ENCODE measurements at places on chromosomes 3 and 15. TPM values are rescaled to one million over a fixed set of nuclear protein-coding genes. Genes with fewer than 3 reads are reported as not detected.

DNA sequence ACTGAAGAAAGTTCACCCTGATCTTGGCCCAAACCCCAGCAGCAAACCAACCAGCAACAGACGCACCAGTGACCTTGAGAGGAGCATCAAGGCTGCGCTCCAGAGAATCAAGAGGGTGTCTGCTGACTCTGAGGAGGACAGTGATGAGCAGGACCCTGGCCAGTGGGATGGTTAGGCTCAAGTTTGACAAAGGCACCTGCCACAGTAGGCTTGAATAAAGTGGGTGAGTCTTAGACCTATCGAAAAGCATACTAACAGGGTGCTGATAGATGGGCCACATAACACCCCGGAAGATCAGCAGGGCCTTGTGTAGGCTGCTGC lies 23.9 kb downstream of the WHAMM start:
- DNase-seq = no peak

DNA sequence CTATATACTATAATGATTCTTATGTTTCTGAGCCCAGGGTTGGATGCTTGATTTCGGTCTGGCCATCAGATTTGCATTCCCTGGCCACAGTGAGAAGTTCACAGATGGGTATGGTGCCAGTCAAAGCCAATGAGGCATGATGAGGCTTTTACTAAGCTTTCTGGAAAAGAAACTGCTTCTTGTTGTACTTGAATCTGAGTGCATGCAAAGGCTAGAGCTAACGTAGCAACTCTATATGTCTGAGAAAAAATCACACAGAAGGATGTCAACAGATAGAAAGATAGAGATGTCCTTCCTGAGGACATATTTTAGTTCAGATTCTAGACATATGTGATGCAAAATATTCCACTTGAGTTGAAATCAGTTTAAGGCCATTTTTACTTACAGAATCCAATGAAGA lies 608.1 kb downstream of the ROBO1 start:
- no peak for DNase-seq

DNA sequence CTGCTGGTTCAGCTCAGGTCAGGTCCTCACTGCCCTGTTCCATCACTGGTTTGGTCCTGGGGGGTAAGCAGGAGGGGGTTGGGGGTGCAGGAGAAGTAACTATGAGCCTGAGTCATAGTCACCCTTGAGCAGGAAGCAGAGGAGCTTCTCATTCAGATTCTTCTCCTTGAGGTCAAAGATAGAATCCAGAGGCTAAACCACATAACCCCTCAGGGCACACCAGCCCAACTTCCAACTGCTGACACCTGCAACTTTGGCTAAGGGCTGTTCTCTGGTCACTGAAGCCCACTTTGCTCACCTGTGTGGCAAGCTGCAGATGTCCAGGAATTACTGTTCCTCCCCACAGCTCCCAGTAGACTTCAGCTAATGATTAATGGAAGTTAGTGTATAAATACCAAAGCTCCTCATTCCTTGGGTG lies 48.8 kb upstream of the LRRFIP2 start:
- no peak for DNase-seq

DNA sequence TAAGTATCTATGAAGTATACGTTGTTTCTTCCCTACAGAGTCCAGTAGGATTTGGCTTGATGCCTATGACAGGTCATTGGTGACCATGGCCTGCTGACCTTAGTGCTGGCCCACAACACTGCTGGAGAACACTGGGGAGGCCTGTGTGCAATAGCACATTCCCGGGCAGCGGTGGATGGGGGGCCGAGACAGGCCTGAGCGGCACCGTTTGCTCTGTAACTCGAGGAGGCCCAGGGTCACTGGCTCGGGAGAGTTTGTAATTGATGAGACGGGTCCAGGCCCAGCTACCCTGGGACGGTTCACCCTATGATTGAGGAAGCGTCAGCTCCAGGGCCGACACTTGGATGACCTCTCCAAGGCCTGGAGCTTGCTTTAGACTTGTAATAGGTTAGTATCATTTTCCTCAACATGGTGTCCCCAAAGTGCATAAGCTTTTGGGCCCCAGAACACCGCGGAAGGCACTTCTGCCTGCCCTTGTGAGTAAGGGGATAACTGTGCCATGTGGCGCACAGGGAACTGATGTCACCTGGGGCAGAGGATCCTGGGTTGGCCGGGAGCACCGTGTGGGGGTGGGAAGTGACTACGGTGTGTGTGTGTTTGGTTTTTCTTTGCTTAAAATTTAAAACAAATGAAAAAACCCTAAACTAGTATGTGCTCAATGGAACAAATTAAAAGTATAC lies 12.0 kb downstream of the TRPM1 start:
- no peak for DNase-seq

DNA sequence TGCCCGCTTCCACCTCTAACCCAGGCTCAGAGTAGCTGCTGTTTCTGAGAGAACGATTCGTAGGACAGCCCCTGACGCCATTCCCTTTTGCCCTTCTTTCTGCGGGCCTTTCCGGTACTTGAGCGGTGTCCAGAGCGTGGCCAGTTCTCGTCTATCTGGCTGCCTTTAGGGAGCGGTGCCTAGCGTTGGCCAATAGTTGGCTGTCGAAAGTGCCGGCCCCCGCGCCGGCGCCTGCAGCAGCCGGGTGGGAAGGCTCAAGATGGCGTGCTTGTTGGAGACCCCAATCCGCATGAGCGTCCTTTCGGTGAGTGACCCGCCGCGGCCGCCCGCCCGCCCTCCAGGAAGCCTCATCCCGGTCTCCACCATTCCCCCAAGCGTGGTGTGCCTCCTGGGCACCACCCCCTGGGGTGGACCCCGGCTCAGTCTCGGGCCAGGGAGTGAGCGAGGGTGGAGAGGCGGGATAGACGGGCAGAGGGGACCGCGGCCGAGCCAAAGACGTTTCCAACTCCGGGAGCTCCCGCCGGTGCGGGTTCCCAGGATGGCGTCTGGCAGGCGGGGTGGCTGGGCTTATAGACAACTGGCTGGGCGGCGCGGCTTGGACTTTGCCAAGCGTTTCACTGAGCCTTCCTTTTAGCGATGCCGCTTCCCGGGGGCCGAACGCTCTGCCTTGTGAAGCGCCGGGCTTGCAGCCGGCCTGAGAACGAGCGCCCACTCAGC lies at the start of gene ARMC8:
ARMC8 (plus strand) TSS at position 6 of the 717 bp plus-strand sequence; CDS start at position 260, 254 bp downstream.
- peak; percentile 24 for DNase-seq

GRCh38 chr3:536417-536813 lies 339.9 kb downstream of the CHL1 start:
- DNase-seq = no peak

DNA sequence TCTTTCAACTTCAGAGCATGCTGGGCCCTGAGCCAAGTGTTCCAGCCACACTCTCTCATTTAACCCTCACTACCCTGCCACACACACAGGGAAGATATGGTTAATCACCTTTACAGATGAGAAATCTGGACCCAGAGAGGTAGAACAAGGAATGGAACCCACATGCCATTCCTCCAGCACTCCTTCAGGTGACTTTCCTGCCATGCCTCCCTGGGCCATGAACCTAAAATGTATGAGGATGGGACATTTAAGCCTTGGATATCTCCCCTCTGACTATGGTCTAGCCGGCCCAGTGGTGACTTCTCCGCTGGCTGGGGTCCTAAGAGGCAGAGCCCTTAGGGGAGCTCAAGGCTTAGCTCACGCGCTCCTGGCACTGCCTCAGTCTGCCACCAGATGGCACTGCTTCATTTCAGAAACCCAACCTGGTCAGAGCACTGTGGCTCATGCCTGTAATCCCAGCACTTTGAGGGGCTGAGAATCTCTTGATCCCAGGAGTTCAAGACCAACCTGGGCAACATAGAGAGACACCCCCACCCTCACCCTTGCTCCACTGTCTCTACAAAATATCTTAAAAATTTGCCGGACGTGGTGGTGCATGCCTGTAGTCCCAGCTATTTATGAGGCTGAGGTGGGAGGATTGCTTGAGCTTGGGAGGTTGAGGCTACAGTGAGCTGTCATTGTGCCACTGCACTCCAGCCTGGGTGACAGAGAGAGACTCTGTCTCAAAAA lies 2.2 kb upstream of the DCAF1 start:
- DNase-seq = peak; percentile 82

- no peak for DNase-seq
Measured at GRCh38 chr15:43931119-43931518, 104.3 kb downstream of the WDR76 start.

DNA sequence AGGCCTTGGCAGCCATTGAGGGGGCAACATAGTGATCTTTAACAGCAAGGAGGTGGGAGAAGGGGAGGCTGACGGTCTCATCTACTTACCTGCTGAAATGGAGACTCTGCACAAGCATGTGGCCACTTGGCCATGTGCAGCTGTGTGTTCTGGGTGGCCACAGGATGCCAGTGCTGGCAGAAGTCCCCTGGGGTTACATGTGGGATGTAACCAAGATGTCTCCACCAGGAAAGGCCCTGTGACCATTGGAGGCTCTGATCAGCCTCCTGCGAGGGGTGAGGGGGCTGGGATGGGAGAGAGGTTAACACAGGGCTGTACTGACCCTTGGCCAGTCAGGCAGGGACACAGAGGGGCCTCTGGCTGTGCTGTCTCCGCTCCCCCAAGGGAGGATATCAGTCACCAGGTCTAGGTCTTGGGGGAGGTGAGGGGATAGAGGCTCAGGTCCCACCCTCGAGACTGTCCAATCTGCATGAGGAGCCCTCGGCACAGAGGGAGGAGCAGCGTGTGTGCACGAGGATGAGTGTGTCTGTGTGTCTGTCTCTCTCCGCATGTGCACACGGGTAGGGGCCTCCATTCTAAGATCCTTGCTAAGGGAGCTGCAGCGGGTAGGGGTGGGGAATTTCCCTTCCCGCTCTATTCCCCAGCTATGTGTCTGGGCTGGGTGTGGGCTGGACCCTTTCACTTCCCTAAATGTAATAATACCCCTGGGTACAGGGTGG lies 19.5 kb downstream of the PRKCD start:
- DNase-seq = no peak

DNA sequence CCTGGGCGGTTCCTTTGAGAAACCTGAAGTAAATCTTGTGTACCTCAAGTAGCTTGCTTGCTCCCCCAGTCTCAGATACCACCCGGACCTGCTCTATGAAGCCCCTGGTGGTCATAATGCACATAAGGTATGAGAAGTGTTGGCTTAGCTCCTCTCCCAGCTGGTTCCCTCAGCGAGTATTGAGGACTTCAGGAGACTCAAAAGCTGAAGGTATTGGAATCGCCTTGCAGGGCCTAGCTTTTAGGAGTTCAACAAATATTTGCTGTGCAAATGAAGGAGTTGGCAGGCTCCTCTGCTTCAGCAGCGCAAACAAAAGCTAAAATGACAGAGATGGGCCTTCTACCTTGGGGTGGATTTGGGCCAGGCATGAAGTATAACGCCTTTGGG lies 1.7 kb downstream of the CMTM8 start:
- no peak for DNase-seq

DNA sequence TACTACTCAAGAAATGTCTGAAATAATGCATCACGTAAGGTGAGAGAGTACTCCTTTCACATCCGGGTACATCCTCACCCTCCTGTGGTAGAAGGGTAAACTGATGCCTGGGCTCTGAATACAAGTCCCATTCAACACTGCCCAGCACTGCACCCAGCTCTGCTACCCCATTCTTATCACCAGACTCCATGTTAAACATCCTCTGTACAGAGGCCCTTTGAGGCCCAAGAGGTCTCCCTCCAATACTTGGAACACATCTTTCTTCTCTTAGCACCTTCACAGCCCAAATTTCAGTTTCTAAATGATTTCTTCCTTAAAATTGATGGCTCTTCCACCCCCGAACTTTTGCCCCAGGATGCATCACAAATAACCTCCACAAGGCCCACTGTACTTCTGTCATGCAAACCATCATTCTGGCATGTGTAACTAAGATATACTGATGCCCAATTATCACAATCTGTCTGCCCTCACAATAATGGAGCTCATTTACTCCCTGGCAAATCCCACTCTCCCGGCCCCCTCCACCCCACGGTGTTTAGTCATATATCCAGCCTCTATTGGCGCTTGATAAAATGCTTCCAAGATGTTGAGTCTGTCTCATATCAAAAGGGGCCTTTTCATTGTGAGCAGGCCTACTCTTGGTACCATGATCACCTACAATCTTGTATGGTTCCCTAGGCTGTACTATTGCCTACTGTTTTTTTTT lies 12.6 kb upstream of the GPX1 start:
- no peak for DNase-seq

DNA sequence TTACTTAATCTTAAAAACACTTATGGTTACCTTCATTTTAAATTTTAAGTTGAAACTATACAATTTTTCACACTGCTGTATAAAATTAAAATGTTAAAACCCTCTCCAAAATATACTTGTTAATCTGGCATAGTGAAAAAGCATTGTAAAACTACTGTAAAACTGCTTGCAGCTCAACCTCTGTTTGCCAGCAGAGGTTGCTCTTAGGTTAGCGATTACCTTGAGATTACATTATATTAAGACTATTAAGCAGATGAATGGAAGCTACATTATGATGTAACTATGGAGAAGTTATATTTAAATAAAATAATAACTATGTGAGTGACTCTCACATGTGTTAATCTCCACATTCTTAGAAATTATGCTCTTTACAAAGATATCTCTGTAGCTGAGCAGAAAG lies 143.6 kb upstream of the SLITRK3 start:
- no peak for DNase-seq

DNA sequence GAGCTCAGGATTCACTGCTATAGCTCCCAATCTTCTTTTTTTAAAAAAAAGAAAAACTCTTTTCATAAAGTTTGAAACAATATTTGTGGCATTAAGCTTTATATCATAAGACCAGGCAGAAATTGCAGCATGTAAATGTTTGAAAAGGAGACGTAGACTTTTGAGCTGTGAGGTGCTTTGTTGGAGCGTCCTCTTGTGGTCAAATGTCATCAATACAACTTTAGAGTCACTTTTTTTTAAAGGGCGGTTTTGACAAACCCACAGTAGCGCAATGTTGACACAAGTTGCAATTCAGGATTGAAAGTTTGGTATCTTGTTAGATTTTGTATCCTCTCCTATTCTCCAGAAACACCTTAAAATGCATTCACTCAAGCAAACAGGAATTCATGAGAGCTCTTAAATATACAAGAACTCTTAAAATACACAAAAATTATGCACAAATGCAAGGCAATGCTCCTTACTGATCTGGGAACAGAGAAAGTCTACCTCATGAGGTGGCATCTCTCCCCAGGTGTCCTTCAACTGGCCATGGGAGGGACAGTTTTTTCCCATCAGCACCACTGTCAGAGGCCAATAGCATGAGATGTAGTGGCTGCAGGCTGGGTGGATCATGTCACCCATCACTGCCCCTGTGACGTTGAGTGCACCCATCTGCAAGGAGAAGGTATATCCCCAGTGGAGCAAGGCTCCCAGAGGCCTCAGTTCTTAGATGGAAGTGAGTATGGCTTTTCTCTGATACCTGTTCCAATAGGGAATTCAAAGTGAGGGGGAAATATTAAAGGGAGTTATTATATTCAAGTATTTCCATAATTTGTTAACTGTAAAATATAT lies 70.7 kb downstream of the ANXA2 start:
- DNase-seq = peak; percentile 17

FSIP1 gene
- 0.81 TPM for total RNA-seq

SAXO2 gene
- 12.3 TPM for total RNA-seq

GRAMD1C gene
- total RNA-seq = 8.2 TPM

CA12 gene
- 20.5 TPM for total RNA-seq

FOXP1 gene
- total RNA-seq = 128 TPM

MYO1E gene
- total RNA-seq = 204 TPM

UBAP1L gene
- 5.6 TPM for total RNA-seq

LYZL4 gene
- total RNA-seq = 0.32 TPM

LRRN1 gene
- total RNA-seq = 33.0 TPM

ZNF860 gene
- total RNA-seq = 1.8 TPM

CLDN1 gene
- 38.2 TPM for total RNA-seq

KLHL6 gene
- 3.7 TPM for total RNA-seq

P4HTM gene
- total RNA-seq = 104 TPM

CAPN3 gene
- 8.1 TPM for total RNA-seq

GOLGA6B gene
- total RNA-seq = not detected

TRAT1 gene
- total RNA-seq = 0.78 TPM

Measured in mucosa of gallbladder (tissue), 1 donor.